Astrocyte (in vitro differentiated cells and primary cell): ENCODE measurements at places on chromosomes 2 and 18. TPM values are rescaled to one million over a fixed set of nuclear protein-coding genes. Genes with fewer than 3 reads are reported as not detected.

Gene DLGAP1
- 2.3 and 2.4 TPM in 2 replicates for total RNA-seq

GRCh38 chr18:77061946-77062517 is 70.6 kb downstream of the MBP start:
- no peak for DNase-seq

GRCh38 chr2:2405780-2406179 is 74.7 kb upstream of the MYT1L start:
- no peak for DNase-seq

Gene CDK15
- 6.6 and 9.3 TPM in 2 replicates for total RNA-seq

DNA sequence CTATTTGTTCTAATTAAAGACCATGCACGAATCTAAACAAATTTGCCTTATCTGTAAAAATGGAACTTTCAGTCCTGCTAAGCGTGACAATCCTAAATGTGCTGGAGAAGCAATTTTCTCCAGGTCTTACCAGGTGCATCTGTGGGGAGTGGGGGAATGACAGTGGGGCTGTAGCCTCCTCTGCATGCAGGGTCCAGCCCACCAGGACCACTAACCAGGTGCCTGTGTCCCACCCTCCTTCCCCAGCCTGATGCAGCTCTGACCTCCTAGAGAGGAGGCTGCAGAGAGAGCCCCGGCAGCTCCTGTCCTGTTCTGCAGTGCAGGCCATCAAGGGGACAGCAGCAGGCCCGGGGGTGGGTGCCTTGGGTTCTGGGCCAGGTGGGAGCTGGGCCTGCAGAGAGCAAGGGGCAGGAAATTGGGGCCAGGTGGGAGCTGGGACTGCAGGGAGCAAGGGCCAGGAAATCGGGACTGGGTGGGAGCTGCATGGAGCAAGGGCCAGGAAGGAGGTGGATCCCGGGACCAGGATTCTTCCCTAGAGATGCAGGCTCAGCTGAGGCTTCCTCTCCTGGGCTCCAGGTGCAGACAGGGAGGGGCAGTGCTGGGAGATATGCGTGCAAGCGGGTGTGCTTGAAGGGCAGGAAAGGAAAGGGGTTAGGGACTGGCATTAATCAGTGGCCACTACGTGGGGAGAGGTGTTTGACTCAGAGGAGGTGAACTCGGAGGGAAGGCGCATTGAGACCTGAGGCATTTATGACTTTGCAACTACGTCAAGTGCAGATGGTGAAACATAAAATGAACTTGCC is 185.3 kb downstream of the ANKRD30B start:
- no peak for DNase-seq

Gene WDR43
- total RNA-seq = 71.9 and 83.9 TPM in 2 replicates

Gene GPR45
- 0.22 TPM in 1 of 2 replicates, not detected in the other for total RNA-seq

Gene CFAP53
- 0.46 and 0.68 TPM in 2 replicates for total RNA-seq

DNA sequence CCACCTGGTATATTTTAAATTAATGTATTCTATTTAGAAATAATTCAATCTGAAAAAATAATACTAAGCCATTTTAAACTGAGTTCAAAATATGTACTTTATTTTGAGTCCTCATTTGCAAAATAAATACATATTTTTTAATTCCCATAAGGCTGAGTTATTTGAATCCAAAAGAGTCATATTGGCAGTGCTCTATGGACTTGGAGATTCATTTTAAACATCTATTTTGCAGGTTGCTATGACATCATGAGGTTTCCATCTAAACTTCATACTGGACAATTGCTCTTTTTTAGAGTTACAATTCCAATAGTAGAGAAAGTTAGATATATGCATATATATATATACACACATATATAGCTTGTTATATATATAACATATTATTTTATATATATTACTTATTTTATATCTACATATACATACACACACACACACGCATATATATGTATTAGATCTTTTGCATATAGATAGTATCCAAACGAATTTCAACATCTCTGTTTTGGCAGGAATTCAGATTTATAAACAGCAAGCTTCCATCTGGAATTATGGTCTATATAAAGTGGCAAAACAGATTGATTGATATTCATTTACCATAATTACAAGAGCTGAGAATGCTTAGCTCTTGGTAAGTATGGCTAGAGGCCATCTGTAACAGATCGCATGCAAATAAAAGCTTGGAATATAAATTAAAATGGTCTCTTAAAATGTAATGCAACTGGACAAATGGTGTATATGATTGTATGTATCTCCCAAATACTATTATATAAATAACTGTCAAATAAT is 34.9 kb downstream of the NOL4 start:
- DNase-seq = no peak

GRCh38 chr2:96102596-96103186 is 13.7 kb downstream of the ADRA2B start:
- no peak for DNase-seq

DNA sequence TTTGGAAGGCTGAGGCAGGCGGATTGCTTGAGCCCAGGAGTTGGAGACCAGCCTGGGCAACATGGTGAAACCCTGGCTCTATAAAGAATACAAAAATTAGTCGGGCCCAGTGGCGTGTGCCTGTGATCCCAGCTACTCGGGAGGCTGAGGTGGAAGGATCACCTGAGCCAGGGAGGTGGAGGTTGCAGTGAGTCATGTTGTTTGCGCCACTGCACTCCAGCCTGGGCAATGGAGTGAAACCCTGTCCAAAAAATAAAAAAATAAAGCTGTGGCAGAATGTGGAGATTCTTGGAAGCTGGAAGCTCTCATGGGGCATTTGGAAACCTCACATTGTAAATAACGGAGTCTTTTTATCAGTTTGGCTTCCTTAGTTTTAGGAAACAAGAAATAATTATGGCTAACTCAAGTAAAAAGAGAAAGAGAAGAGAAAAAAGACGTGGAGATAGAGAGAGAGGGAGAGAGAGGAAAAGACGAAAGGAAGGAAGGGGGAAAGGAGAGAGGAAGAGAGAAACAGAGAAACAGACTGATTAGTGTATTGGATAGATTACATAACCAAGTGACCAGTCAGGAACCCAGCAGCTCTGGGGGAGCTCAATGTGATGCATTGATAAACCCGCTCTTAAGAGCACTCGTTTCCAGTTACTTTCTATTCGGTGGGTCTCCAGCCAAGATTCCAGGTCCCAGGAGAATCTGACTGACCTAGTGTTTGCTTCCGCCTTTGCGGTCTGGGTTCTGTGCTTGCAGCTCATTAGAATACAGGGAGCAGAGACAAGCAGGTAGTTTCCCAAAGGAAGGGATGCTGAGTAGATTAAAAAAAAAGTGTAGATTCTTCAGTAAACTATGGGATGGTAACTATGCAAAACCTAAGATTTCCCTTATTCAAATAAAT is 1.1 kb upstream of the SPAST start:
- DNase-seq = peak; percentile 51

- DNase-seq = no peak
Observed at GRCh38 chr2:10137053-10137843, 14.7 kb downstream of the RRM2 start.

Gene CDKL4
- total RNA-seq = 0.34 and 1.4 TPM in 2 replicates

DNA sequence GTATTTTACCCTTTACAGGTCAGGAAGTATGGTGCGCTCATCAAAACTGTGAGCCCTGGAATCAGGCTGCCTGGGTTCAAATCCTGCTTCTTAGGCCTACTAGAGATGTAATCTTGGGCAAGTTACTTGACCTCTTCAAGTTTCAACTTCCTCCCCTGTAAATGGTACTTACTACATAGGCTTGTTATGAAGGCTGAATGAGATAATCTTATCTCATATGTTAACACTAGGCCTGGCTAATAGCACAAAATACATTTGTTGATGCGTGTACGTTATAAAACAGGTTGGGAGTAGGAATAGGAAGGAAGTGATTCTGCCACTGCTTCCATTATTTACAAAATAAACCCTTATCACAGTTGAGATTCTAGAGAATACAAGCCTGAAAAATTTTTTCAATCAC is 1.7 kb upstream of the RFTN2 start:
- no peak for DNase-seq

- peak; percentile 66 for DNase-seq
Observed at GRCh38 chr2:171402906-171403580, 30.7 kb downstream of the METTL8 start.

DNA sequence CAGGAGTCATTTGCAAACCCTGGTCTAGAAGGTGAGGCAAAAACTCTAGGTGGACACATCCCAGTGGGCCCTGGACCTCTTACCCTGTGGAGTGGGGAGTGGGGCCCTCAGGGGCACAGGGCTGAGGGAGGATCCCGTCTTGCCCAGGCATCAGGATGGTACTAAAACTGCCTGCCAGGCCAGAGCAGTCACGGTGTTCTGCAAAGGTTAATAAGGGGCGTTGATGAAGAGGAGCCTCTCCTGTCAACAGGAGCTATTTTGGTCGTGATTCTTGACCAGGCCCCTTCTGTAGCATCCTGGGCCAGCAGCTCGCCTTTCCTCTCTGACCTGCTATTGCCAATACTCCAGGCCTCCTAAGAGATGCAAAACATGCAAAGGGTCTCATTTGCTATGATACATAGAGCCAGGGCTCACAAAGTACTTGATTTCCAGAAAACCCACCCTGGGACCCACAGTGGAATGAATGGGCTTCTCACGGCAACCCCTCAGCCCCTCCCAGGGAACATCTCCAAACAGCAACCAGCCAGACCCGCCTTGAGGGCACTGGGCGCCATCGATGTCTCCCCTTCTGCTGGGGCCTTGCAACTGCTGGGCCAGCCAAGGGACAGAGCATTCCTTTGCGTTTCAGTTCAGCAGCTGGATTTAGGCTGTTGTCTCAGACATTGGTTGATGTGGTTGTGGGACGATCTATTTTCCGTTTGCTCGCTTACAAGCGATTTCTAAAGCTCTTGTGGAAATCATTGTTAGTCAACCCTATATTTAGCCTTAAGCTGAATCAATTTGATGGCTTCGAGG is 111.1 kb downstream of the PDCL3 start:
- no peak for DNase-seq

GRCh38 chr2:197107291-197108269 is 181.1 kb upstream of the PGAP1 start:
- peak; percentile 58 for DNase-seq

DNA sequence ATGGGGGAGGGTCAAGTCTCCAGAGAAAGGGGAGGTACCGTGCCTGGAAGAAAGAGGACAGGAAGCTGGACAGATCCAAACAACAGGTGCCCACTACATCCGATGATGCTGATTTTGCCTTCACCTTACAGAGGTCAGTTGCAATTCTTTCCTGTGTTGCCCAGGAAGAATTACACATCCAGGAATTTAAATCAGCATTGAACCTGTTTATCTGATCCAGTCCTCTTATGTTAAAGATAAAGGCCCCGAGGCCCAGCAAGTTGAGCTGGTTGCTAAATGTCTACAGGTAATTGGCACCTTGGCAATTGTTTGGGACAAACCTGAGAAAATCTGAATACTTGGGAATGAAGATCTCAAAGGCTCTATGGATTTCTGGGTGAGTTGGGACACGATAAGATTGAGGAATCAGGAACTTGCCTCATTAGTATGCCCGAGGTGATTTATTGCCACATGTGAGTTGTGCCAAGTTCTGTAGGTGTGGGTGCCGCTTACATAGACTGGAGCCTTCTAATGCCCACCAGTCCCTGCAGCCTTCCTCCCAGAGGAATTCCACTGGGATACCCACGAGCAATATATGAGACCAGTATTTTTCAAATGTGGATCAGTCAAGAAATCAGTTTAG is 6.9 kb upstream of the CNNM4 start:
- no peak for DNase-seq

DNA sequence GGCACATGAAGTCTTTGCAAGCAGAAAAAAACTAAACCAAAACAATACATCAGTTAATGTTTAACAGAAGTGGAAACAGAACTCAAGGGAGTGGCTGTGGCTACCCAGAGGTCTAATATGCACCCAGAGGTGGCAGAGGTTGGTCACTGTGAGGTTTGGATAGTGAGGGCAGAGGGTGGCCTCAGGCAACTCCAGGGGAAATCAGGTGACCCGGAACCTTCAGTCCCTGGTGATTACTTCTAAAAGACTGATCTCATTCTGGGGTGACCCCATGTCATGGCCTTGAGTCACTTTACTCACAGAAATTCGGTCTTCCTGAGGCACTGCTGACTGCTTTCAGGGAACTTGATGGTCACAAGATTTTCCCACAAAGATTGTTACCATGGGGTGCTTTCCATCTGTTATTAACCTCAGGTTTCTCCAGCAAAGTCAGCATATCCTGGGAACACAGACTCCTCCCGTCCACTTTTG is 99.4 kb downstream of the TMEM17 start:
- DNase-seq = no peak

- peak; percentile 4 for DNase-seq
Observed at GRCh38 chr18:47036298-47036874, 965 bp upstream of the ELOA2 start.

- peak; percentile 13 for DNase-seq
Observed at GRCh38 chr2:204024503-204024902, 87.9 kb downstream of the ICOS start.

DNA sequence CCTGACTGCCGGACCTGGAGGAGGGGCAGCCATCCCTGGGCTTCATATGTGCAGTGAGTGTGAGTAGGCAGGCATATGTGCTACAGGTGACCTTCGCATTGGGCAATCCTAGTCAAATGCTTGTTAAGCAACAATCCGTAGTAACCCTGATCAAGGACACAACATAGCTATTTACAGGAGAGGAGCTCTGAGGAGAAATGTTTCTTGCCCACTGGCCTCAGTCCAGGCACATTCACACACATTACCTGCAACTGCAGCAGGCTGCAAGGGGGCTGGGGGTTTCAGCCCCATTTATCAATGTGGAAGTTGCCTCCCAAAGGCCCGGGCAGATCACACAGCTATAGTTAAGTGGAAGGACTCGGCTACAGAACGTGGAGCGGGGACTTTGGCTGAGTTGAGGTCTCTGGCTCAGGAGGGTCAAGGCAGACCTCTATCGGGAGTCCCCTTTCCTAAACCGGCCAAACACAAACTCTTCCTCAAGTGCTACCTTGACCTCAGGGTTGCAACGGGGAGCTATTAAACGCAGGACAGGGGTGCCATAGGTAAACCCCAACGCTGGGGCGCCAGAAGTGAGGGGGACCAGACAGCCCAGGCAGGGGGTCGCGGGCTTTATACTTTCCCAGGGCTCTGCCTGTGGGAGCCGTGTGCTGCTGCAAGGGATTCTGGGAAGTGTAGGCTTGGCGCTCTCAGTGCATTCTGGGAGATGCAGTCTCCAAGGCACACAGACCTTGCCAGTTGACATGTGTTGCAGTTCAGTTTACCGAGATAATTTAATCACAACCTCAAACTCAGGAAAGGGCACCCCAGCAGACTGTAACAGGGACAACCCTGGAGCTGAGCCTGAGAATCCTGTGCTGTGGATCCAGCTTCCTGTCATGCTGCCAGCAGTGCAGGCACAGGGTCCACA is 9.4 kb downstream of the KHK start:
- DNase-seq = no peak

DNA sequence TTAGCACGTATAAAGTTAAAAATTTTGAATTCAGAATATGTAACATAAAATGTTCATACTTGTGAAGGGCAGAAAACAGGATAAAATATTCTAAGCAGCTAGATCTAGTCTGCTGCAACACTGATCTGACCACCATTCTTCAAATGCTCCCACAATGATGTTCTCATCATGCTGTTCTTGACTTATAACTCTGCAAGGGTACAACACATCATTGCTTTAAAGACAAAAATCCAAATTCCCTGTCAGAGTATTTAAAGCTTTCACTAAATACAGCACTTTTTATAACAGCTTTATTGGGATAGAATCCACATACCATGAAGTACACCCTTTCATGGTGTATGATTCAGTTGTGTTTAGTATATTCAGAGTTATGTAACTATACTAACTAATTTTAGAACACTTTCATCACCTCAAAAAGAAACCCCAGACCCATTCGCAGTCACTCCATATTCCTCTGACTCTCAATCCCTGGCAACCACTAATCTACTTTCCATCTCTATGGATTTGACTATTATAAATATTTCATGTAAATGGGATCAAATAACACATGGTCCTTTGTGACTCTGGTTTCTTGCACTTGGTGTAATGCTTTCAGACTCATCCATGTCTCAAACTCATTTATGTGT is 56.4 kb downstream of the MAP4K3 start:
- peak; percentile 39 for DNase-seq

GRCh38 chr18:79614211-79614955 is 65.2 kb upstream of the CTDP1 start:
- no peak for DNase-seq
